ENCODE measurements at places on chromosomes 2 and 18.

- no peak for DNase-seq
Measured at GRCh38 chr2:96296925-96297324, 8.4 kb downstream of the SNRNP200 start.

DNA sequence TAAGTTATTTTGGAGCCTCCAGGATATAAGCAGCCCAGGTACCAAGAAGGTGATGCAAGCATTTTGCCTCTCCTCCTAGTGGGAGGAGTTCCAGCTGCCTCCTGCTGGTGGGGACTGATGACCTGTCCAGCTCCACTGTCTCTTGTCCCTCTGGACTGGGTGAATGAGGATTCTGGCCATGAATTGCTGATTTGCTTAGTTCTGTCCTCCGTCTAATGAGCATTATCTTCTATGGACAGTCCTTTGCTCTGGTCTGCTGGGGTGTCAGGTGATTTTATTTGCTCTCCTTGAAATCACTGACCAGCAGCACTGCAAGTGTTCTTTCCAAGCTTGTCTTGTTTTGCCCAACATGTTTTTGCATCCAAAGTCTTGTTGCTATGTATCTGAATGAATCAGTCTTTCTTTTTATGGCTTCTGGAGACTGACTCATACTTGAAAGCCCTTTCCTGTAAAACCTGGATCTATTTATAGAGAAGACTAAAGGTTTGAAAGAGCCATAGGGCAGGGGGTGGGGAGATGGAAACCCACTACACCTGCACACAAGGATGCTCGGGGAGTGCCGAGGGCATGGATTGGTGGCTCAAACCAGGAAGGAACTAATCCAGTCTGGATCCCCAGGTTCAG, 40.5 kb upstream of the EFHD1 start:
- DNase-seq: no peak

- DNase-seq: no peak
Measured at GRCh38 chr2:137357634-137358033, 592.3 kb downstream of the THSD7B start.

DNA sequence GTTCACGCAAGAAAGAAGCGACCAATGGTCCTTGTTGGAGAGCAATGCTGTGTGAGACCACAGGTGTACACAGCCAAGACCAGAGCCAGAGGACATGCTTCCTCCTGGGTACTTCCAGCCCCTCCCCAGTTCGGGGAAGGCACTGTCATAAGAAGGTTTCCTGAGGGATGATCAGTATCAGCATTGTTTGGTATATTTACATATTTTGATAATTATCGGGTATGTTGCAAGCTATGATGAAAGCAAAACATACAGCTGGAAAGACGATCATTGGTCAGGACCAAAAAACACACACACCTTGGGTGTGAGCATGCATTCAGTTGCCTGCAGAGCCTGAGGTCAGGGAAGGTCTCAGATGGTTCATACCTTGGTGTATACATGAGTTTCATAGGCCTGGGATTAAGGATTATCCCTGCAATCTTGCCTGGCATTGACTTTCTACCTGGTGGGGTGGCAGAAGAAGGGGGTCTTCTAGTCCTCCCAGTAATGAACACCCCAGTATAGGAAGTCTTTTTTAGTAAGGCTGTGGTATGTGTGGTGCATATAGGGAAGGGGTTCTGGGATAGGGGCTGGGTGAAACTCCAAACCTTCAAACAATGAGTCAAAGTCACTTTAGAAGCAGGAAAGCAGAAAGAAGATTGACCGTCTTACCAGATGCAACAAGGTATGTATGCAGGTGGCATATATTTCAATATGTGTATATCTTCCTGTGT, 2.9 kb downstream of the SERPINB2 start:
- DNase-seq: no peak

- DNase-seq: no peak
Measured at GRCh38 chr2:134365356-134365755, 111.5 kb downstream of the MGAT5 start.

DNA sequence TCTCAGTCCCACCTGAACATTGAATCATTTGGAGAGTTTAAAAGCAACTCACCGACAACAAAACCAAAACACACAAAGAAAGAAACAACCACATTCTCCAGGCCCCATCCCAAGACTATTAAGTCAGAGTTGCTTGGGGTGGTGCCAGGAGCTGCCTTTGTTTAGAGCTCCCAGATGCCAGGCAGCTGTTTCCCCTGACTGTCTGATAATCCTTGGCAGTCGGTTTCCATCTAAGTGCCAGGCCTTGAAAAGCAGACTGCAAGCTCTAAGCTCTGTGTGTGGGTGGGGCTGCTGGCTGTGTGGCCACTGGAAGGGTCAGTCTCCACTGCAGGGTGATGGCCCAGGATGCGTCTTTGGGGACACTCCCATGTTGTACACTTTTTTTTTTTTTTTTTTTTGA, 255.3 kb upstream of the AGAP1 start:
- no peak for DNase-seq

- no peak for DNase-seq
Measured at GRCh38 chr2:112985090-112985489, 7.3 kb downstream of the IL36G start.

- DNase-seq: no peak
Measured at GRCh38 chr2:105789745-105790460, 45.2 kb downstream of the NCK2 start.

DNA sequence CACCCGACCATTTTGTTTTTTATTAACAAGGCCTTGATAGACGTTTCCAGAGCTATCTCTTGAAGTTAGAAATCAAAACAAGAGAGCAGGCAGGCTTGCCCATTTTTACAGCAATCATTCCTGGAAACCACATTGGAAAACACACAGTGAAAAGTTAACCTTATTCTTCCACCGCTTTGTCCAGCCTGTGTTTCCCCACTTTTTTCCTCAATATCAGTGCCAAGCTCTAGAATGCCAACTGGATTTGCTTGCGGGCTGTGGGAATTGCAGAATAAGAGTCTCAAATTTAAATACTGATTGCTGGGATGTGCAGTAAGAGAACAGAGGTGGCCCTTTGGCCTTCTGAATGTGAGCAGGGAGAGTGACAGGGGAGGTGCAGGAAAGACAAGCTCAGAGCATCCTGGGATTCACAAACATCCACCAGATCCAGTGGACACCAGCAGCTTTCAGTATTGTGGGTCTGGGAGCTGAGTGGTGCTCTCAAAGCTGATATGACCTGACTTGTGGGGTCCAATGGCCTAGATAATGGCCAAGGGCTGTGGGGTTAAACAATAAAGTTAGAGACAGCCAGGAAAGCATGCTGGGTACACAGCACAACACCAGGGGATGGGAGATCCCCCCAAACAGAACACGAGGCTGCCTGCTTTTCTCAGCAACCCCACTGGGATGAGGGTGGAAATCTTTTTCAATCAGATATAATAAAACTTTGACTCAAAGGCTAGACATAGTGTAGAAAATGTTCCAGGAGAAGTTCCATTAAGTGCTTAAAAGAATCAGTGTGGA, 15.5 kb downstream of the CYP1B1 start:
- DNase-seq: no peak

DNA sequence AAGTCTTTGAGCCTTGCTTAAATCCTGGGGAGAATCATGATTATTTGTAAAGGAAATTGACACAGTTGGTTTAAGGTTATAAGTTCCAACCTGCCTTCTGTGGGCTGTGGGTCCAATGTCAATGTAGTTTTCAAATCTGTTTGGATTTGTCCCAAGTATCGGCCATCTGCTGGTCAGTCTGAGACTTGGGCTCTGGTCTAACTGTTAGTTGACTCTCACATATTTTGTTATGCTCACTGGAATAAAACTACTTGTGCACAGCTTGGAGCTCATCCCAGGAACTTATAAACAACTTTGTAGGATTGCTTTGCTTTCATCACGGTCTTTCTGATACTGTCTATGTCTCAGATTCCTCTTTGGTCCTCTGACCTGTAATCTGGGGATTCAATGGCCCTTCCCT, 1026.2 kb upstream of the ZEB2 start:
- DNase-seq: no peak

DNA sequence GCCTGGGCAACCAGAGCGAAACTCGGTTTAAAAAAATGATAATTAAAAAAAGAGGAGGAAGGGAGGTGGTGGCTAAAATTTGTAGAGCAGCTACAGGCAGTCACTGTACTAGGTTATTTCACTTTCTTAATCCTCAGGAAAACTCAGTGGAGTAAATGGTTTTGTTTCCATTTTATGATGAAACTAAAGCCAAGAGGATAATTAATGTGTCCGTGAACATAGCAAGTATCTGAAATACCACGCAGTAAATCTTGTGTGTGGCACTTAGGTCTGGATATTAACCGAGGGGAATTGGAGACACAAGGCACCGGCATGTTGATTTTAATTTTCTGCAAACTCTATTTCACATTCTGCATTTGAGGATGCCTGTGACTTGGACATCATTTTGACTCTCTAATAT, 14.5 kb downstream of the SH3BP4 start:
- DNase-seq: no peak

GRCh38 chr2:6590442-6590841, 275.3 kb downstream of the CMPK2 start:
- DNase-seq: no peak

DNA sequence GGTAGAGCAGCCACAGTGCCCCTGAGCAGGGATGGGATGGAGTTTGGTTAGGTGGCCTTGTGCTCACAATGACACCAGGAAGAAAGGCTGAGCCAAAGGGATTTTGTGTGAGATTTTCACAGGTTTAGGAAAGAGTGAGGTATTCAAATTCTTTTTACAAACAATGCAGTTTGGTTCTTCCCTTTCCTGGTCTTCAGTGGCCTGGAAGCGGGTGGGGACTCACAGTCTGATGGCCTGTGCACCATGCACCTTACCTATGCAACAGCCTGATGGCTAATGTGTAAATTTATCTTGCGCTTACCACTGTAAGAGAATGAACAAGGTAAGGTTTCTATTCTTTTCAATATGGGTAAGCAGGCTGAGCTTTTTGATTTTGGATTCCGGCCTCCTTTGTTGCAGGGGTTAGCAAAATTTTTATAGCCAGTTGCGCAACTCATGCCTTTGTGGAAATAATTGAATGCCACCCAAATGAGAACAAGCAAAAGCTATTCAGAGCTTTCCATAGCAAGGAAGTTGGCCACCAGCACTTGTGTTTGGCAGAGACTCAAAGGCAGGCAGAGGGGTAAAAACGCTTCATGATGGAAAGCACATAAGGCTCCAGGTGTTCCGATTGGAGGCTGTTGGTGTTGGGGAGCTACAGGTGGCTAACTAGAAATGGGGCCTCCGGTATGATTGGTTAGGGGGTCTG, 23.8 kb upstream of the IL1R2 start:
- DNase-seq: no peak

DNA sequence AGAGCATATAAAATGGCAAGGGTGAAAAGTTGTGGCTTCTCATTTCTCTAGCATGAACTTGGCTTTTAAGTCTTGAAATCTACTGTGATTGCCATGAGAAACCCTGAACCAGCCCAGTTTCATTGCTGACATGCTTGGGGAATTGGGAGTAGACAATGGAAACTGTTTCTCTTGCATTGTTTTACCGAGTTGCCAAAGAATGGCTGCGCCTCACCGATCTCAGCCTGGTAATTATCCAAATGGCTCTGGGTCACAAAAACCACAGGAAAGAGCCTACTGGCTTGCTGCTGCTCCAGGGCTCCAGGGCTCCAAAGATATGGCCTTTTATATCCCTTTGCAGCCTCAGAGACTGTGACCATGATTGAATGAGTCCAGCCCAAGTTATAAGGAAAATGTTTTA, 310.4 kb upstream of the NT5C1B start:
- DNase-seq: no peak

GRCh38 chr2:65026154-65026553, 30.1 kb upstream of the CEP68 start:
- DNase-seq: no peak

DNA sequence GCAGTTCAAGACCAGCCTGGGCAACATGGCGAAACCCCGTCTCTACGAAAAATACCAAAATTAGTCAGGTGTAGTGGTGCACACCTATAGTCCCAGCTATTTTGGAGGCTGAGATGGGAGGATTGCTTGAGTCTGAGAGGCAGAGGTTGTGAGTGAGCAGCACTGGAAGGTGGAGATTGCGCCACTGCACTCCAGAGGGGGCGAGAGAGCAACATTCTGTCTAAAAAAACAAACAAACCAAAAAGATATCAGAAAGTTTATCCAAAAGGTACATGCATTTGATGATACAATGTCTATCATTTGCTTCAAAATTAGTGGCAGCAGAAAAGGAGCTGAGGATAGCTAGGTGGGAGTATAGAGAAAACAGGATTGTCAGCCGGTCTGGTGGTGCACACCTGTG, 39.8 kb upstream of the CABLES1 start:
- DNase-seq: no peak

GRCh38 chr2:48633143-48633542, 15.5 kb downstream of the GTF2A1L start:
- DNase-seq: no peak

Data from stimulated activated CD8-positive, alpha-beta memory T cell treated with anti-CD3 and anti-CD28 coated beads, Interleukin-2, amount 100 ng/mL, for 48 hours (primary cell).